ENCODE measurements at places on chromosomes 5 and 9. TPM values are rescaled to one million over a fixed set of nuclear protein-coding genes. Genes with fewer than 3 reads are reported as not detected.

DNA sequence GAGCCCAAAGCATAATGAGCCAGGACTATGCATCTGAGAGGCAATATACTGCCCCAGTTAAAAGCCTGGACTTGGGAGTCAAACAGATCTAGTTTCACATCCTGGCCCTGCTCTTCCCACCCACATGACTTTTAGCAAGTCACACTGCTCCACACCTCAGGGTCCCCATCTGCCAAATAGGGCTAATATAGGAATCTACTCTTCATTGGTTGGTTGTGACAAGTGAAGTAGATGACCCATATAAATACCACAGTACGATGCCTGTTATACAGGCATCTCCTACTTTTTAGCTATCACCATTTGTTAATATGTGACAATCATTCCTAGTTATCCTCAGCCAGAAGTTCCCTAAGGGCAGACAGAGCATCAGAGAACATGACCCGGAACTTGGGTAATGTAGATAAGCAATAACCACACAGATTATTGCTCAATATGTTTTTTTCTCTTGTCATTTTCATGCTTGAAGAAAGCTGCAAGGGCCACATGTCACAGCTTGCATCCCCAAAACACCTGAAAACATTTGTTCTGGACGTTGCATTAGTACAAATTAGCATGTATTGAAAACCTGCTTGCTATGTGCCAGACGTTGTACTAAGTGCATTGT, 20.4 kb downstream of the ADAM19 start:
- no peak overlapping the region for H3K27ac ChIP-seq
- peaks cover 79% of the 10 kb centered on the region for H3K4me1 ChIP-seq
- H3K36me3 ChIP-seq = peaks cover 68% of the 10 kb centered on the region
- DNase-seq = no peak
- H3K27me3 ChIP-seq = no peaks in the 10 kb centered on the region
- H3K4me3 ChIP-seq = no peak overlapping the region

- no peak for DNase-seq
- no peaks in the 10 kb centered on the region for H3K27me3 ChIP-seq
- no peak overlapping the region for H3K4me3 ChIP-seq
- H3K4me1 ChIP-seq = peaks cover 3% of the 10 kb centered on the region
These were observed 180.7 kb downstream of the KDM4C start for GRCh38 chr9:6938447-6938846.

The HRH2 gene
- 21.7 TPM for total RNA-seq

DNA sequence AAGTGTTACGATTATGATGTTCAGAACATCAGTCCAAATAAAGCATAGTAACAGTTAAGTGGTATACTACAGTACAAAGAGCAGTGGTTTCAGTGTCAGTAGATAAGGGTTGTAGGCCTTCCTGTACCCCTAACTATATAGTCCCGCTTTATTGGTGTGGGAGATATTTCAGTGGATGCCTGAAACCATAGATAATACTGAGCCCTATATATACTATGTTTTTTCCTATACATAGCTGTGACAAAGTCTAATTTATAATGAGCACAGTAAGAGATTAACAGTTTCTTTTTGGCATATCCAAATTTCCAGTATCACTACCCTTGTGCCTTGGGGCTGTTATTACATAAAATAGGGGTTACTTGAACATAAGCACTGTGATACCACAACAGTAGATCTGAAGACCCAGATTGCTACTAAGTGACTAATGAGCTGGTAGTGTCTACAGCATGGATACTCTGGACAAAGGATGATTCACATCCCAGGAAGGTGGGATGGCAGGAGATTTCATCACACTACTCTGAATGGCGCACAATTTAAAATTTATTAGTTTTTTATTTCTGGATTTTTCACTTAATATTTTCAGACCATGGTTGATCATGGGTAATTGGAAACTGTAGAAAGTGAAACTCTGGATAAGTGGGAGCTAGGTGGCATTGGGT, 119.3 kb downstream of the RPS23 start:
- DNase-seq = no peak
- H3K36me3 ChIP-seq = no peaks in the 10 kb centered on the region
- no peak overlapping the region for H3K4me3 ChIP-seq
- H3K27me3 ChIP-seq = no peaks in the 10 kb centered on the region
- no peak overlapping the region for H3K27ac ChIP-seq
- H3K4me1 ChIP-seq = no peaks in the 10 kb centered on the region

GRCh38 chr9:85292261-85292660, 449.5 kb downstream of the AGTPBP1 start:
- H3K27me3 ChIP-seq = peaks cover 25% of the 10 kb centered on the region
- no peaks in the 10 kb centered on the region for H3K36me3 ChIP-seq
- H3K27ac ChIP-seq = no peak overlapping the region

The ANKDD1B gene
- total RNA-seq = 0.07 TPM

DNA sequence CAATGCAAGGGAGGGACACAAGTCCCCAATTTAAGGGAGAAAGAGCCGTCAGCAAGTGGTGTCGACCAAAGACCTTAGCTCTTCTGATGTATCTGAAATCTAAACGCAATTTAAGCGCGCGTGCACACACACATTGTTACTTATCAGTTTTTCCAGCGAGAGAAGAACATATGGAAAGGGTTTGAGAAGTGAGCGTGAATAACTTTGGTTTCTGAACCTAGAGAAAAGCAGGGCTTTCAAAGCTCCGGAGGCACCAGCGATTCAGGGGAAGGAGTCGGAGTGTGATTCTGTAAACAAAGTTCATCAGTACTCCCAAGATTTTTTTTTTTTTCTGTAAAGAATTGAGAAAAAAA, 191.8 kb downstream of the MEF2C start:
- peaks cover 4% of the 10 kb centered on the region for H3K36me3 ChIP-seq
- no peak for DNase-seq
- H3K27me3 ChIP-seq = peaks cover 95% of the 10 kb centered on the region
- H3K4me3 ChIP-seq = peak overlapping the region; percentile 60
- H3K4me1 ChIP-seq = peaks cover 9% of the 10 kb centered on the region
- peak overlapping the region; percentile 84 for H3K27ac ChIP-seq

DNA sequence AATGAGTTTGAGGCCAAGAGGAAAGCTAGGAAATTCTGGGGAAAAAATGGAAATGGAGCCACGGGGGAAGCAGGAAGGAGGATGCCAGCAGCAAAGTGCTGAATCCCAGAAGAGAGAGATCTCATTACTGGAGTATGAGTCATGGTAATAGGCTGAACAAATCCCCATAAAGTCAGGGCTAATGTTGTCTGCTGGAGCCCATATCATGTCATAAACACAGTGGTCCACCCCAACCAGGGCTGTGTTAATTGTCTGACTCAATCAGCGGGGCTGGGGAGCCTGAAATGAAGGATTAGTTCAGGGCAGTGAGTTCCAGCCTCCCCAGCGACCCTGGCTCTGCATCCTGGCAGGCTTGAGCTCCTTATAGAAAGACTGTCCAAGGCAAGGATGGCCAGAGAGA, 68.8 kb downstream of the TLR4 start:
- no peak for DNase-seq
- H3K4me1 ChIP-seq = peaks cover 4% of the 10 kb centered on the region
- H3K27me3 ChIP-seq = peaks cover 40% of the 10 kb centered on the region
- no peaks in the 10 kb centered on the region for H3K36me3 ChIP-seq
- H3K4me3 ChIP-seq = no peak overlapping the region
- no peak overlapping the region for H3K27ac ChIP-seq

DNA sequence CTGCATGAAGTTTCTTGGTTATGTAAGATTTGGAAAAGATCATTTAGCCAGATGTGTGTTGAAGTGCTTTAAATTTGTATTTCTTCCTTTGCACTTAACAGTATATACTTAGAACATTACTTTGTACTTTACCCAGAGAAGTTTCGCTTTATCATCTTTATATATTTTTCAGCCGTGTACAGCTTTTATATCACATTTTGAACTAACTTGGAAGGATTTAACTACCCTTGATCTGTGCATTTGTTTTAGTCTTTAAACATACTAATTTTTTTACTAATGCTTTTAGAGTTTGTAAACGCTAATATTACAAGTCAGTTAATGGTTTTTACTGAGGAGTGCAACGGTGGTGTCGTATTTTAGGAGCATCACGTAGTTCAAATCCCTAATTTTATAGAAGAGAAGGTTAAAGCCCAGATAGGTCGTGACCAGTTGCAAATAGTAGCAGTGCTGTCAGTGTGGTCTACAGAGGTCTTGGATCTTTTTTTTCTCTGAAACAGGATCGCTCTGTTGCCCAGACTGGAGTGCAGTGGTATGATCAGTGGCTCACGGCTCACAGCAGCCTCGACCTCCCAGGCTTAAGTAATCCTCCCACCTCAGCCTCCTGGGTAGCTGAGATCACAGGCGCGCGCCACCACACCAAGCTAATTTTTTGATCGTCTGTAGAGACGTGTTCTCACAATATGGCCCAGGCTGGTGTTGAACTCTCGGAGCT, 2.0 kb downstream of the MATR3 start:
- H3K36me3 ChIP-seq = peaks cover 17% of the 10 kb centered on the region
- DNase-seq = no peak
- no peaks in the 10 kb centered on the region for H3K27me3 ChIP-seq
- peak overlapping the region; percentile 99 for H3K27ac ChIP-seq
- peak overlapping the region; percentile 98 for H3K4me3 ChIP-seq

GRCh38 chr9:136095070-136096058, at the start of gene NACC2:
TSS of gene NACC2 (minus strand) at chr9:136095289. CDS start at chr9:136050521, 44,768 bp downstream.
- H3K27ac ChIP-seq = peak within 1 kb of the TSS; percentile 13
- H3K4me3 ChIP-seq = peak within 1 kb of the TSS; percentile 70
- H3K36me3 ChIP-seq = no peaks in the 10 kb centered on the region
- DNase-seq = no peak
- H3K27me3 ChIP-seq = peaks cover 7% of the 10 kb centered on the region

GRCh38 chr5:87169300-87169991, 98.2 kb upstream of the RASA1 start:
- H3K27ac ChIP-seq = no peak overlapping the region
- no peaks in the 10 kb centered on the region for H3K4me1 ChIP-seq
- H3K4me3 ChIP-seq = no peak overlapping the region
- no peak for DNase-seq
- no peaks in the 10 kb centered on the region for H3K36me3 ChIP-seq
- H3K27me3 ChIP-seq = no peaks in the 10 kb centered on the region

DNA sequence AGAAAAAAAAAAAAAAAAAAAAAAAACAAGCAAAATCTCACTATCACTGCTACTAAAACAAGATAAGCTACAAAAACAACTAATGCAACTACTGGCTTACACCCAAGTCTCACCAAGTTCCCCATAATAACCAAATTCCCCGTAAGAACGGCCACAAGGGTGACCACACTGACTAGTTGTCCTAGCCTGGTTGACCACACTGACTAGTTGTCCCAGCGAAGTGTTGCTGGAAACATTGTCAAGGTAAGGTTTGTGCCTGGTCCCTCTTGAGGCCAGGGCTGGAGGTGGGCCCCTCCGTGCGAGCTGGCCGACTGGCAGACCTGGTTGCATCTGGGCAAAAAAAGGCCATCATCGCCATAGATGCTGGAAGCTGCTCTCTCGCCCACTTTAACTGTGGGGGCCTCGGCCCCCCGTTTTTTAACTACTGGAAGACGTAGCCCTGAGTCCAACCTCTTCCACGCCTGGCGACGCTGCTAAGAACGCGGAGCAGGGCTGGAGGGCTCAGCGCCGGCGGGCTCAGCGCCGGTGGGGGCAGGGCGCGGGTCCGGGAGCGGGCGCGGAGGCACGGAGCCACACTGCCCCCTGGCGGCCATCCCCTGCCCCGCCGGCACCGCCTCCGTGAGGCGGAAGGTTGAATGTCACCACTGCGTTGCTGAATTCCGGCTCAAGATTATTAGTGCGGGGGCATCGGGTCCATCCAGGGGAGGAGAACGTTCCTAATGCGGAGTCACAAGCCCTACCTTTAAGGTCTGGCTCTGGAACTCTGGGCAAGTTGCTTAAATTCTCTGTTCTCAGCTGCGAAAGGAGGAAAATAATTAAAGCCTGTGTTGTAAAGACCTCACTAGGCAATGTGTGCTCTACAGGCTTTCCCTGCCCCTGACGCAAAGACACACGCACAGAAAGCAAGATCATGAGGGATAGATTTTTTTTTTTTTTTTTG, 84.0 kb downstream of the HSD17B3 start:
- H3K4me1 ChIP-seq = peaks cover 10% of the 10 kb centered on the region
- peak overlapping the region; percentile 41 for H3K4me3 ChIP-seq
- peaks cover 59% of the 10 kb centered on the region for H3K27me3 ChIP-seq
- H3K36me3 ChIP-seq = no peaks in the 10 kb centered on the region
- no peak overlapping the region for H3K27ac ChIP-seq
- DNase-seq = peak; percentile 59

GRCh38 chr5:40734986-40735385, 20.8 kb downstream of the TTC33 start:
- DNase-seq = no peak
- H3K4me1 ChIP-seq = peaks cover 33% of the 10 kb centered on the region
- H3K27ac ChIP-seq = no peak overlapping the region

DNA sequence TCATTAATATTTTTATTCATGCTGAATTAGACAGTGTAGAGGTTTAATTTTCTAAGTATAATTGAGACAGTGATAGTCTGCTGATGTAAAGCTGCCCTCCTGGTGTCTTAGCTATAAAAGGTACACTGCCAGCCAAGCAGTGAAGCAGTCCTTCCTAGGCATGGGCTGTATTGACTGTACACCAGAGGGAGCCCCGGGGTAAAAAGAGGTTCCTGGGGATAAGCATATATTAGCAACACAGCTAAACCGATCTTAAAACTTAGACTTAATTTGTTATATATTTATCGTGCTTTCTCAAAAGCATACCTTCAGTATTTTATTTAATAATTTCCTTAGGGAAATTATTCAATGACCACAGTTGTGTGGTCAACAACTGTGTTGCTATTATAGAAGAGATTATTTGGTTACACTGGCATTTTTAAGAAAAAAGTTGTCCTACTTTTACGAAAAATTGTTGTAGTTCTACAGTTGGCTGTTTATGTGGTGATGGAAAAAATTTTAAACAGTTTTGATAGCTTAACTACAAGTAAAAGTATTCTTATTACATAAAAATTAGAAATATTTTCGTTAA, 68.8 kb downstream of the ELL2 start:
- DNase-seq = peak; percentile 45
- H3K27ac ChIP-seq = no peak overlapping the region
- peaks cover 13% of the 10 kb centered on the region for H3K36me3 ChIP-seq
- no peaks in the 10 kb centered on the region for H3K27me3 ChIP-seq
- H3K4me3 ChIP-seq = no peak overlapping the region
- H3K4me1 ChIP-seq = peaks cover 8% of the 10 kb centered on the region

- H3K27me3 ChIP-seq = no peaks in the 10 kb centered on the region
- no peak overlapping the region for H3K4me3 ChIP-seq
- H3K36me3 ChIP-seq = peaks cover 24% of the 10 kb centered on the region
- DNase-seq = no peak
- peaks cover 3% of the 10 kb centered on the region for H3K4me1 ChIP-seq
- no peak overlapping the region for H3K27ac ChIP-seq
These were observed 7.8 kb downstream of the ALAD start for GRCh38 chr9:113393281-113393680.

GRCh38 chr9:114461468-114461867, 43.8 kb downstream of the WHRN start:
- DNase-seq = no peak
- no peaks in the 10 kb centered on the region for H3K36me3 ChIP-seq
- H3K4me1 ChIP-seq = no peaks in the 10 kb centered on the region
- H3K27ac ChIP-seq = no peak overlapping the region

DNA sequence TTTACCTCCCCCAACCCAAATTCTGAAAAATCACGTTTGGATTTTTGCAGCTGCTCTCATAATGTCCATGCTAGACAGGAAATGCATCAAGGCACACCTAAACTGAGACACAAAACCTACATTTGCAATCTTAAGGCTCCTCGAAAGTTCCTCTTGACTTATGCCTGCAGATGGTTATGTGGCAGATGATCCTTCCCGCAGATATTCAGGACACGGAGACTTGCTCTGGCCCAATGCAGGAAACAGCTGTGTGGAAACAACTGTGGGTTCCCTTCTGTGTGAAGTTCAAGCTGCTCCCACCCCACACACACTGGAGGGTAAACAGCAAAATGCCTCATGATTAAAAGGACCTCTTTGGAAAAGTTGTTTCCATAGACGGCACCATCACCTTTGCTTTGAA, 253.8 kb downstream of the EBF1 start:
- DNase-seq = no peak
- no peak overlapping the region for H3K4me3 ChIP-seq
- H3K36me3 ChIP-seq = no peaks in the 10 kb centered on the region
- no peaks in the 10 kb centered on the region for H3K4me1 ChIP-seq
- peaks cover 3% of the 10 kb centered on the region for H3K27me3 ChIP-seq
- H3K27ac ChIP-seq = no peak overlapping the region

Data from activated CD4-positive, alpha-beta T cell treated with anti-CD3 and anti-CD28 coated beads, Interleukin-2, amount 10 ng/mL, durations not matched to agents 7 days and 5 days (primary cell).